Activated T-helper 1 cell treated with anti-CD3 and anti-CD28 coated beads, Interleukin-12 subunit alpha, Interleukin-12 subunit beta, Interleukin-2, Interleukin-4 antibody, amounts not matched to agents 30 ng/mL and 10 ng/mL and 1 ng/mL, durations not matched to agents 14 hours and 24 hours and 36 hours (primary cell): ENCODE measurements at places on chromosomes 16 and 17. TPM values are rescaled to one million over a fixed set of nuclear protein-coding genes. Genes with fewer than 3 reads are reported as not detected.

- no peak for DNase-seq
Observed at GRCh38 chr17:81240761-81241160, 1.6 kb downstream of the NDUFAF8 start.

The TPSB2 gene
- total RNA-seq: not detected in 2 replicates

GRCh38 chr17:3896108-3896967 is 3.5 kb upstream of the CAMKK1 start:
- DNase-seq: no peak

- DNase-seq: no peak
Observed at GRCh38 chr17:63647936-63648335, 25.7 kb downstream of the MAP3K3 start.

GRCh38 chr17:521561-522325 is 169.1 kb upstream of the RPH3AL start:
- DNase-seq: no peak

DNA sequence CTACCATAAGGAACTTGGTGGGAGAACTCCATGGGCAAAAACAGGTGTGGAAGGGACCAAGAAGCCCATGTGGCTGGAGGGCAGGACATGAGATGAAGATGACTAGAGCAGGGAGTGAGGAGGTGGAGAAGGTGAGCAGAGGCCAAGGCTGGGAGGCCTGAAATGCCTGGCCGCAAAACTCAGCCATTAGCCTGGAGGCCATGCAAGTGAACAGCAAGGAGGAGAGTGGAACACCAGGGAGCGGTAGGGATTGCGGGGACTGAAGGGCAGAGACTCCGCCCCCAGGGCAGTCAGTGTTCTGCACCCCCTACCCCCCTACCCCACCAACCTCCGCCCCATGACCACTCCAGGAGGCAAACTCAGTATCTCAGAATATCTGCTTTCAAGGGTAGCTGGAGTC is 17.0 kb downstream of the BCL7C start:
- DNase-seq: no peak

- DNase-seq: no peak
Observed at GRCh38 chr16:57867000-57867561, 64.8 kb upstream of the KIFC3 start.

The GNG13 gene
- total RNA-seq: not detected in 2 replicates

GRCh38 chr16:48300391-48300856 is 53.1 kb upstream of the ABCC11 start:
- DNase-seq: no peak

The KRT10 gene
- 27.2 and 28.0 TPM in 2 replicates for total RNA-seq

The P2RX1 gene
- total RNA-seq: 0.13 and 0.34 TPM in 2 replicates

The MT3 gene
- 1.9 and 2.7 TPM in 2 replicates for total RNA-seq

GRCh38 chr17:2850991-2851390 is 54.8 kb downstream of the RAP1GAP2 start:
- no peak for DNase-seq

- no peak for DNase-seq
Observed at GRCh38 chr16:66751053-66751302, 431 bp downstream of the DYNC1LI2 start.

DNA sequence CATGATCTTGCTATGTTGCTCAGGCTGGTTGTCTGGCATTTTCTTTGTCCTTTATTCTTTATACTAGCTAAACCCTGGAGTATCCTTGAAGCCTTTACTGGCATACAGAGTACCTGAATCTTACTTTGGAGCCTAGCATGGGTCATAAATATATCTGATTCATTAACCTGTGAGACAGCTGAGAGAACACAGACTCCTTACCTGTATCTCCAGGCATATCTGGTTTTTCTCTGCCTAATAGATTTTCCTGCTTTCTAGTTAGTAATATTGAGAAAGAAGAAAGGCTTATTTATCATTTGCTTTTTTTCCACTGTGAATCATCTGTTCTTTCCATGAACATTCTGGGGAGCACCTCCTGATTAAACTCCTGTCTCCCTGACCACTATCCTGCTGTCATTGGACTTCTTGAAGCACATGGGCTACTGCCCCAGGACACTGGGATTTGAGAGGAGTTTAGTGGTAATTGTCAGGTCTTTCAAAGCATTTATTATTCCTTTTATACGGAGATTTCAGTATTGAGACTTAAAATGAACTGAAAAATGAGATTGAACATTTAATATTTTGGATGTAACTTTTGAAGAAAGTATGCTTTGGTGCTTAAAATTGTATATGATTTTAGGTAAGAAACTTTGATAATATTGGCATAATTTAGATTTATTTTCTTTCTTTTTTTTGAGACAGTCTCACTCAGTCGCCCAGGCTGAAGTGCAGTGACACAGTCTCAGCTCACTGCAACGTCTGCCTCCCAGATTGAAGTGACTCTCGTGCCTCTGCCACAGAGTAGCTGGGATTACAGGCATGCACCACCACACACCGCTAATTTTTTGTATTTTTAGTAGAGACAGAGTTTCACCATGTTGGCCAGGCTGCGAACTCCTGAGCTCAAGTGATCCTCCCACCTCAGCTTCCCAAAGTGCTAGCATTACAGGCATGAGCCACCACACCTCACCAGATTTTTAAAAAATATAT is 8.6 kb downstream of the PDP2 start:
- no peak for DNase-seq

GRCh38 chr16:14087181-14087580 is 16.1 kb downstream of the MRTFB start:
- no peak for DNase-seq

DNA sequence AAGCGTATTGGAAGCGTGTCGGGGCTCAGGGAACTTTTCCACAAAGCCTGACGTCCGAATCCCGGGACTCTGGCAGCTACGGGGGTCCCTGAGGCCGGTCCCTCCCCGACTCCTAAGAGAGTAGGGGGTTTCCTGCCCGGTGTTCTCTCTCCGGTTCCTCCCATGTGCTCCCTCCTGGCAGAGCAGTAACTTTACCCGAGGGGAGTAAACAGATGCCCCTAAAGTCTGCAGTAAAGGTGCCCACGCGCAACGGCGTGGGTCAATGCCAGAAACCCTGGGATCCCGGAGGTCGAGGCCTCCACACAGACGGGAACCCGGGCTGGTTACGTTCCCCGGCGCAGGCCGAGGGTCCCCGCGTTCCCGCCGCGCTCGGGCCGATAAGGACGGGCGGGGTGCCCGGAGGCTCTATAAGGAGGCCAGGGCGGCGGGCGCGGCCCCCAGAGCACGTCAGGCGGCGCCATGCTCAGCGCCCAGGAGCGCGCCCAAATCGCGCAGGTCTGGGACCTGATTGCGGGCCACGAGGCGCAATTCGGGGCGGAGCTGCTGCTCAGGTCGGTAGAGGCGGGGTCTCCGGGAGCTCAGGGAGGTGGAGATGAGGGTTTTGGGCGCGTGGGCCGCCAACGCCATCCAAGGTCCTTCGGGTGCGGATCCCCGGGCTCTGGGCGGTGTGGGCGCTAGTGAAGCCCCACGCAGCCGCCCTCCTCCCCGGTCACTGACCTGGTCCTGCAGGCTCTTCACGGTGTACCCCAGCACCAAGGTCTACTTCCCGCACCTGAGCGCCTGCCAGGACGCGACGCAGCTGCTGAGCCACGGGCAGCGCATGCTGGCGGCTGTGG is at the start of gene HBM:
Gene HBM (plus strand): TSS at position 440 of the 836 bp plus-strand sequence. CDS start 20 bp downstream, at position 460.
- DNase-seq: no peak

The LRRC37A3 gene
- 6.8 and 12.4 TPM in 2 replicates for total RNA-seq

- peak; percentile 19 for DNase-seq
Observed at GRCh38 chr16:11361701-11362451, 16.6 kb downstream of the RMI2 start.

GRCh38 chr16:48613061-48613957 is 3.3 kb upstream of the N4BP1 start:
- DNase-seq: peak; percentile 64

DNA sequence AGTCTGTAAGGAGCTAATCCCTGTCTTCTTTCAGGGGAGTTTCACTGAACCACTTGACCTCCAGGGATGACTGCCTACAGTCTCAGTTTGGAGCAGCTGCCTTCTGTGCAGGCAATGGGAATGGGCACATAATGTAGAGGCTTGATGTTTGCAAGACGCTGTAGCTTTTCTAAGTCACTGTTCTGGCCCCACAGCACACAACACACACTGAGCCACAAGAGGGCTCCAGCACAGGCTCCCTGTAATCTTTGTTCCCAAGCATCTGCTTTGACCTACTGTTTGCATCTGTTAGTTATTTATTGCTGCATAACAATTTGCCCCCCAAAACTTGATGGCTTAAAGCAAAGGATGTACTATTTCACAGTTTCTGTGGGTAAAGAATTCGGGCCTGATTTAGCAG is 419.0 kb upstream of the ASIC2 start:
- DNase-seq: no peak

DNA sequence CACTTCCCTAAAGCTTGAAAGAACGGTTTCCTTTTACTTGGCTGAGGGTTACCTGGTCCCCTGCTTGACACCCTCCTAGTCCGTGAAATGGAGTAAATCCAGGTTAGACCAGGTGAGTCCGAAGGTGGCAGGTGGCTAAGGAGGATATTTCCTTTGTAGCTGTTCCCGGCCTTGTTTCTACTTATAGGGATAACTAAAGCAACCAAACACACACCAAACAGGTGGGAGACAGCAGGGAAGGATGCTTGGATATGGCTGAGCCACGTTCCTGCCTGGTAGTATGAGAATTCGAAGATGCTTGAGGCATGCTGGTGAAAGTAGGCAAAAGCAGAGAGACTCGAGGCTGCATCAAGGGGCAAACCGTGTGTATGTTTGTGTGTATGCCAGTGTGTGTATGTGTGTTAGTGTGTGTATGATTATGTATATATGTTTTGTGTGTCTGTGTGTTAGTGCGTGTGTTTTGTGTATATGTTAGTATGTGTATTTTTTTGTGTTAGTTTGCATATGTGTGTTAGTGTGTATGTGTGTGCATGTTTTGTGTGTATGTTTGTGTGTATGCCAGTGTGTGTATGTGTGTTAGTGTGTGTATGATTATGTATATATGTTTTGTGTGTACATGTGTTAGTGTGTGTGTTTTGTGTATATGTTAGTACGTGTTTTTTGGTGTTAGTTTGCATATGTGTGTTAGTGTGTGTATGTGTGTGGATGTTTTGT is 28.9 kb downstream of the RBFOX1 start:
- DNase-seq: no peak

DNA sequence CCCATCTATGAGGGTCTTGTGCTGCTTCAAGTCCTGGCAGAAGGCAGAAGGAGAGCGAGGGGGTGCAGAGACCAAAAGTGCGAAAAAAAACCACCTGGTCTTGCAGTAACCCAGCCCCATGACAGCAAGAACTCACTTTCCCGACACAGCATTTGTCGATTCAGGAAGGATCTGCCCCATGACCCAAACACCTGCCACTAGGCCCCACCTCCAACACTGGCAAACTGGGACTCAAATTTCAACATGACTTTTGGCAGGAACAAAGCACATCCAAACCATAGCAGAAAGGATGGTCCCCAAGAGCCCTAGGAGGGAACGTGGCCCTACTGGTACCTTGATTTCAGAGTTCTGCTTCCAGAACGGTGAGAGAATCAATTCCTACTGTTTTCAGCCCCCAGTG is 34.7 kb upstream of the KLHDC4 start:
- DNase-seq: no peak

GRCh38 chr16:17526956-17527937 is 56.5 kb upstream of the XYLT1 start:
- DNase-seq: no peak

GRCh38 chr17:31900877-31901276 is 631 bp downstream of the UTP6 start:
- no peak for DNase-seq

The DBNDD1 gene
- total RNA-seq: 0.18 TPM in 1 of 2 replicates, not detected in the other

GRCh38 chr17:4708436-4708835 is 2.0 kb upstream of the ARRB2 start:
- peak; percentile 56 for DNase-seq

DNA sequence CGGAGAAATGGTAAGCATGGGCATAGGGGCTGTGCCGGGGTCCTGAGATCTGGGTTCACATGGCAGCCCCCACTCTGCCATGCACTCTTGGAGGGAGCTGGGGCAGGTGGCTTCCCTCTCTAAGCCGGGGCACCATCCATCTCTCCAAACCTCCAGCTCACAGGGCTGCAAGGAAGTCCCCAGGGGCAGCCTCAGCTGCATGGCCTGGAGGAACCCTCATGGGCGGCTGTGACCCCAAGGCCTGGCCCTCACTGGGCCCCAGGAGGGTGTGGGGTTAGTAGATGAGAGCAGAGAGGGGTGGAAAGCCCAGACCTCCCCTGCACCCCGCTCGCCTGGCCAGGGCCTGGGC is 2.6 kb downstream of the CTRB2 start:
- DNase-seq: no peak

GRCh38 chr17:56159826-56160380 is 6.6 kb downstream of the ANKFN1 start:
- no peak for DNase-seq

GRCh38 chr17:53135969-53136368 is 686.8 kb upstream of the KIF2B start:
- DNase-seq: no peak

GRCh38 chr17:75881678-75882454 is 3.5 kb upstream of the TRIM47 start:
- DNase-seq: no peak

DNA sequence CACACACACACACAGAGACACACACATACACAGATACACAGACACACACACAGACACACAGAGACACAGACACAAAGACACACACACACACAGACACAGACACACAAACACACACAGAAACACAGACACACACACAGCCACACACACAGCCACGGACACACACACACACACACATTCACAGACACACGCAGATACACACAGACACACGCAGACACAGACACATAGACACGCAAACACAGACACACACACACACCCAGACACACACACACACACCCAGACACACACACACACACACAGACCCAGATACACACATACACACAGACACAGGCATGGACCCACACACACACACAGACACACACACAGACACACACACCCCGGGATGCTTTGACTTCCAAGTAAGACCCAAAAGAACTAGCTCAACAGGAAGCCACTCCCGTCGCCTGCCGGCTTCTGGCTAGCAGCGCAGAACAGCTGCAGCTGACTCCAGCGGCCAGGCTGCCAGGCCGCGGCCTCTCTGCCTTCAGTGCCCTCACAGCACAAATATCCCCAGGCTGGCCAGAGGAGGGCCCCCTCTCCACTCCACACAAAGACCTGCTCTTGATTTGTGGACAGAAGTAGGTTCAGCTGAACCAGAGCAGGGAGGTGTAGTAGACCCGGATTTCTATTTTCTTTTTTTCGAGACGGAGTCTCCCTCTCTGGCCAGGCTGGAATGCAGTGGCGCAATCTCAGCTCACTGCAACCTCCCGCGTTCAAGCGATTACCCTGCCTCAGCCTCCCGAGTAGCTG is 6.0 kb upstream of the CHRNE start:
- DNase-seq: peak; percentile 66

DNA sequence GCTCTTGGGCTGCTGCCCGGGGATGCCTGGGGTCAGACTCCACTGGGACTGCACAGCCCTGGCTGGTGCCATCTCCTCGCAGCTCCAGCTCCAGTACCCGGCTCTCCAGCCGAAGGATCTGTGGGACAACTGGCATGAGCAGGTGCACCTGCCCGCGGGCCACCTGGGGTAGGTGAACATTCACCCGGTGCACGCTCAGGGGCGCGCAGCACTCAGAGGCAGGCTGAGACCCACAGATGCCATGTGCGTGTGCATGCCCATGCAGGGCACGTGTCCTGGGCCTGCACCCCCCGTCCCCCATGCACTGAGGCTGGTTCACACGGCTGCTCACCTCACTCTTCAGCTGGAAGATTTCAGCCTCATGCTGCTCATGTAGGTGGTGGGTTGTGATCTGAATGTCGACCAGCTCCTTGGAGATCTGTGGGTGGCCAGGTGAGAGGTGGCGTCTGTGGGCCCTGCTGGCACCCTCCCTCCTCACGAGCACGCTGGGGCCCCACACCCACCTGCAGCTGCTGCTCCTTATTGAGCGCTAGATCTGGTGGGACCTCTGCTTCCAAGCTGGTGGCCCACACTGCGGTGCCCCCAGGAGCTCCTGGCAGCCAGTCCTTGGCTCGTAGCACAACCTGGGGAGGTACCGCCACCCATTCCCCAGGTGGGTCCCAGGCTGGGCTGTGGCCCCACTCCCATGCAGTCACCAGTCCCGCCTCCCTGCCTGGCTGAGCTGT is 618 bp downstream of the CCDC78 start:
- DNase-seq: no peak
